Hematopoietic multipotent progenitor cell treated with erythropoietin and hydrocortisone succinate and interleukin-3 and kit ligand, for 8 days (in vitro differentiated cells): ENCODE measurements at places on chromosomes 7 and 10.

- peak; percentile 5 for DNase-seq
These were observed 29.5 kb downstream of the MDH2 start for GRCh38 chr7:76077435-76077834.

- no peak for DNase-seq
These were observed 279.4 kb upstream of the IMMP2L start for GRCh38 chr7:111841596-111842205.

DNA sequence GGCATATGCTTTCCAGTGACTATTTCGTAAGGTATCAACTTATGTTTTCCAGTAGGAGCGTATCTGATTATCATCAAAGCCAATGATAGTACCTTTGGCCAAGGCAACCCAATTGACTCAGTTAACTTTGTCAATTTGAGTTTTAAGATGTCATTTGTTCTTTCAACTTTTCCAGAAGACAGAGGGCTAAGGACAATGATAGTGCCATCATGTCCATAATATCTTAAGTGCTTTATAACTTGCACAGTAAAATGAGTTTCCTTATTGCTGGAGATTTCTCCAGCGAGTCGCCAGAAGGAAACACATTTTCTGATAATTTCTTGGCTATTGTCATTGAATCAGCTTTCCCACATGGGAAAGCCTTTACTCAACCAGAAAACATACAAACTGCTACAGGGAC, 35.0 kb downstream of the ANTXRL start:
- DNase-seq: no peak

DNA sequence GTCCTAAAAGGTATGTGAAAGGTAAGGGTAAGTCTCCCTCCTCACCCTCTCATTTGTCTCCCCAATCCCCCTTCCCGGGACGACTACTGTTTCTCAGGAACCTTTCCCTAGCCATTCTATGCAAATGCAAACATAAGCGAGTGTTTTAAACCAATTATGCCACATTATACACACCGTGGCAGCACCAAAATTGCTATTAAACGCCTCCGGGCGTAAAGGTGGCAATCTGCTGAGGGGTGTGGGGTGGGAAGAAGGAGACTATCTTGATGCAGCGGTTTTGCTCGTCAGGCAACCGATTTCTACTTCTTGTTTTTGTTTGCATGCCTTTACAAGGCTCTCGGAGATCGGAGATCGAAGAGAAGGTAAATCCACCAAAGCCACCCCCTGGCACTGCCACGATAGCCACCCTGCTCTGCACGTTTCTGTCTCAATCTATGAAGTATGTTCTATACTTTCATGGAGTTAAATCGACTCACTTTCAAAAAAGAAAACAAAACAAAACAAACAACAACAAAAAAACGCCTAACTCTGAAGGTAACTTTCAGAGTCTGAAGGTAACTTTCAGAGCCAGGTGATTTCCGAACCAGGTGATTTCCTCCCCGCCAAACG, 46.0 kb upstream of the CDK1 start:
- peak; percentile 12 for DNase-seq

DNA sequence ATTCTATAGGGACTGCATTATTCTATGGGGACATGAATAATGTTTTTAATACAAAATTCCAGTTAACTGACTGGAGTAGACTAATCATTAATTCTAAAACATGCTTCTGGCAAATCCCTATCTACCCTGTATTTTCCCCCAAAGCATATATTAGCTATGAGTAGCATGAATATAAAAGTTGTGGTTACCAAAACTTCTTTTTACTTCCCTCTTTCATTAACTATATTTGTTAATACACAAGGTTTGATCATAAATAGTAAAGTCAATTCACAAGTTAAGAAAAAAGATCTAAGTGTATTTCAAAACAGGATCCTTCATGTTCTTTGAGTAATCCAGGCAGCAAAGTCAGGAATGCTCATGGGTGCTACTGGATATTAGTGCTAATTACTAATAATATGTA, 2.9 kb upstream of the RALA start:
- DNase-seq: no peak

DNA sequence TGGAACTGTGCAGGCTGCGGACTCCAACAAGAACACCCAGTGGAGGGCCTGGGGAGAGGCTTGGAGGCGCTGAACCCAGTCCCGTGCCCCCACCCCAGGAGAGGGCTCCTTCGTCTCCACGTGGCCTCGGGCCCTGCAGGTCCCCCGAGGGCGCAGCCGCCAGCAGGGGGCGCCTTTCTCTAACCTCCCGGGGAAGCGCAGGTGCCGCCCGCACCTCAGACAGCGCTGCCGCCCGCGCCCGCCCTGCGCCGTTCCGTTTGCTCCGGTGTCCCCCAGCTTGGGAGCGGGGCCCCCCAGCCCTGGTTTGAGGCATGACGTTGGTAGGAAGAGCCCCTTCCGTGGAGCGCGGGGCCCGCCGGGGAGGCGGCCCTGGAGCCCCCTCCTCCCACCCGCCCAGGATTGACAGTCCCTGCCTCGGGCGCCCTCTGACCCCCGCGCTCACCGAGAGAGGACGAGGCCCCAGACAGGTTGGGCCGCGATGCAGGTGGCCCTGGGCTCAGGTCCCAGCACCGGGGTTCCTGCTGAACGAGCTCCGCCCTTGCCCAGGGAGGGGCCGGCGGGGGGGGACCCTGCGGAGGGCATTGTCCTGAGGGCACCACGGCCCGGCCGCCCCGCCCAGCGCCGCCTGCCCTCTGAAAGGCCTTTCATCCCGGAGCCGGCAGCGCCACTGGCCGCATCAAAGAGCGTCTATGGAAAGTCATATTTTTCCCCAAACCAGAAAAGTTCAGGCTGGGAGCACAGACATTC, 42.8 kb downstream of the FOXL3 start:
- DNase-seq: peak; percentile 47

DNA sequence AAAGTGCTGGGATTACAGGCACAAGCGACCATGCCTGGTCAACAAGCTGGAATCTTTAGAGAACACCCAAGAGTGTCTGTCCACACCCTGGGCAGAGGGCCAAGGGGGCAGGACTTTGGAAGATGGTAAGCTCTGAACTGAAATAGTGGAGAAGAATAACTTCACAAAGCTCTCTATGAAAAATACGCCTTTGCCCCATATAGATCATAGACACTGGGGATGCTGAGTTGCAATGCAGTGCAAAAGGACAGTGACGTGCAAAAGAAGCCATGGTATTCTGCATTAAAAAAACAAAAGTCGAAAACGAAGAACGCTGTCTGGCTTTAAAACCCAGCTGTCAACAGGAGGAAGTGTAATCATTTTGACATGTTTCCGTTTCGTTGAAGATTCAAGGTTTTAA, 353.6 kb downstream of the CALN1 start:
- DNase-seq: peak; percentile 53

DNA sequence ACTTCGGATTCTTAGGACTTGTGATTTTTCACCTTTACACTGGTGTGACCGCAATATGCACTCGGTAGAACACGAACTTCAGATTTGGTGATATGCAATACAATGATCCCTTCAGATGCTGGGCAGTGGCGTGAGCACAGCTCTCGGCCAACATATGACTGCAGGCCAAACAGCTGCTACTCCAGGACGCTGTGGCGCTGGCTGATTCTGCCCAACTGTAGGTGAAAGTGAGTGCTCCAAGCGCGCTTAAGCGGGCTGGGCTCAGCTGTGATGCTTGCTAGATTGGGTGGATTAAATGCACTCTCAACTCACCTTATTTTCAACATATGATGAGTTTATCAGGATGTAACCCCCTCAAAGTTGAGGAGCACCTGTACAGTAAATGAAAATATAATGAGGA, 137.6 kb upstream of the RET start:
- no peak for DNase-seq

DNA sequence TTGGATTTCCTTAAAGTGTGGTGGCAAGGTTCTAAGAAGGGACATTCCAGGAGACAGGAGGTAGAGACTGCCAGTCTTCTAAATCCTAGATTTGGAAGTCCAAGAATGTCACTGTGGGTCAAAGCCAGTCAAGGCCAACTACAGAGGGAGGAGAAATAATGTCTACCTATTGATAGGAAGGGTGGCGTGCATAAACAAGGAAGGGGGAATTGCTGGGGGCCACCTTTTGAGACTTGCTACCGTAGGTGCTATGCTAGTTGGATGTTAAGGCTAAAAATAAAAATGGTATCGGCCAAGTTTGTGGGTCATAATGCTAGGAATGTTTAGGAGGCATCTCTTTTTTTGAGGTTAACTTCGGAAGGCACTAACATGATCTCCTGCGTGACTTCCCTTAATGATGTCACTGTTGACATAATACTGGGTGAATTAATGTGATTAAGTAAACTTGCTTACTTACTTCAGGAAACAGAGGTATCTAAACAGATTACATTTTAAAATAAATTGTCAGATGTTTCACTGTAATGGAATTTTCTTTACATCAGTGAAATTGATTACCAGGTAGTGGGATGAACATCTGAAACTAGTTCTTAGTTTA, 4.8 kb downstream of the BTRC start:
- DNase-seq: no peak

- no peak for DNase-seq
These were observed 98.2 kb downstream of the KIAA1217 start for GRCh38 chr10:24307116-24307515.

GRCh38 chr10:3806603-3807002, 21.6 kb upstream of the KLF6 start:
- DNase-seq: no peak

GRCh38 chr10:7707858-7708622, 4.9 kb downstream of the ITIH2 start:
- no peak for DNase-seq

GRCh38 chr10:88557256-88557655, 25.9 kb downstream of the RNLS start:
- DNase-seq: no peak

- DNase-seq: no peak
These were observed 53.7 kb upstream of the KDM7A start for GRCh38 chr7:140230516-140230860.

- no peak for DNase-seq
These were observed 124.8 kb upstream of the CHST15 start for GRCh38 chr10:124217906-124218804.

GRCh38 chr7:33883671-33883965, 21.7 kb upstream of the BMPER start:
- DNase-seq: no peak
